ELR (cell line): ENCODE measurements at places on chromosomes 5 and 9.

DNA sequence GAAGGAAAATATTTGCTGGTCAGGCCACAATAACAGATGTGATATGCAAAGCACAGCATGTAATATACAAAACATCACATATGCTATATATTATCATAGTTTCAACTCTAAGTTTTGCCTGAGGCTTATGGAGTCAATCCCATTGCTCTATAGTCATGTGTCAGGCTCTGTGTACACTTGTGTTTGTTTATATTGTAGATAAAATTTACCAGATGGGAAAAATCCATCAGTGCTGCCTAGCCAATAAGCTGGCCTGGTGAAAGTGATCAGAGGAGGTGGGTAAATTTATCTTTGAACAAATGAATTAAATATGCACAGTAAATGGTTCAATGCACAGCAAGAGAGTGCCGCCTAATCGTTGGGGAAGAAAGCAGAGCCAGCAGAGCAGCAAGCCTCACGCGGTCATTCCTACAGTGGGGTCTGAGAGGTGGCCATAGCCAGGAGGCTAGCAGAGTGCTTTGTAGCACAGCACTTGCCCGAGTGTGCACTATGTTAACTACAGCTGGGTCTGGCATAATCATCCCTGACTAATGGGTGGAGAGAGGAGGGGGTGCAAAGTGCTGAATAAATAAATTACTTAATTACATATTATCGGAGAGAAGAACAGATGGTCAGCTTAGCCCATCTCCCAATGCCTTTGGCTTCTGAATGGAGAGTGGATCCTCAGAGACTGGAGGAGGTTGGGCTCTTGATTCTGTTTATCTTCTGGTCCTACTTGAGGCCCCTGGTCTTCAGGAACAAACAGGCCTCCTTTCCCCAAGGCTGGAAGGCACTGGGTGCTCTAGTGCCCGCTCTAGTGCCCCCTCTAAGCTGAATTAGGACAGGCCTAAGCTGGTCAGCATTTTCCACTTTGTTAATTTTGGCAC lies 153.5 kb downstream of the MAT2B start:
- no peak for DNase-seq

DNA sequence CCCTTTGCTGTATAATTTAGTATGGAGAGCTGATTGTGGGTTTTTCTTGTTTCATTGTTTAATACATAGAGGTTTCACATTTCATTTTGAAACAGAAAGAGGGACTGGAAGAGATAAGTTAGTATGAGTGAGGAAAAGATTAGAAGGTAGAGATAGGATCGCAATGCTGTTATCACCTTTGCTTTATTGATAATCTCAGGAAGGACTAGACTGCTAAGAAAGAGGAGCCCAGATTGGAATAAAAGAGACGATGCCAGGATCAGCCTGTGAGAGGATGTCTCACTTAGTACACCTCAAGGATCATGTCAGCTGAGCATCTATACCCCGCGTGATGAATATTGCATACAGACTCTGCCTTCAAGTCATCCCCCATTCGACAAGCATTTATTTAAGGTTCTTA lies 178.0 kb upstream of the DMAC1 start:
- no peak for DNase-seq

GRCh38 chr5:142540922-142541422 lies 144.9 kb downstream of the FGF1 start:
- no peak for DNase-seq

DNA sequence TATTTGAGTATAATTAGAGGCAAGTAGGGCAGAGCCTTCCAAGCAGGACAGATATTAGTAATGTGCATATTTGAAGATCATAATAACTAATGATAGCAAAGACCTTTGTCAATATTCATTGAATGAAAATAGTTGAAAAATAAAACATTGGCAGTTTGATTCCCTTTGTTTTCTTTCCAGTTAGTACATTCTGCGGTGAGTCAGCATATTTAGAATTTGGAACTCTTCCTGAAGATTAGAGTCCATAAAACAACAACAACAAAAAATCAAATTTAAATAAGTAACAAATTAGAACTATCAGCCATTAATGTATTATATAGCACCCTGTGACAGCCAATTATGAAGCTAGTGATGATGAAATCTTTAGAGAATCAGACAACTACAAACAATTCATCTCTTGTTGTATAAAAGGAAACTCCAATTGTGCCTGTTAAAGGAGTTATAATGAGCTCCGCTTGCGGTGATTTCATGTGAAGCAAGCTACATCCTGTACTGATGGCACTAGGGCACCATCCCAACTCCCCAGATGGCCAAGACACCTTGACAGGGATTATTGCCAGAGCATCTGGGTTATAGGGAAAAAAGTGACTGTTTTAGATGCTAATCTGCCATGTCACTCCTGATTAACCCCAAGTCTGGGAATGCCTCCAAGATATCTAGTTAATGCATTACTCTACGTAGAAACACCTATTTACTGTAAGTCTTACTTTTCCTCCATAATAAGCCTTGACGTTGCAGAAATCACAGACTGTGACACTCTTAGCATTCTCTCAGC lies 6.8 kb downstream of the IFNA8 start:
- DNase-seq, result no peak

DNA sequence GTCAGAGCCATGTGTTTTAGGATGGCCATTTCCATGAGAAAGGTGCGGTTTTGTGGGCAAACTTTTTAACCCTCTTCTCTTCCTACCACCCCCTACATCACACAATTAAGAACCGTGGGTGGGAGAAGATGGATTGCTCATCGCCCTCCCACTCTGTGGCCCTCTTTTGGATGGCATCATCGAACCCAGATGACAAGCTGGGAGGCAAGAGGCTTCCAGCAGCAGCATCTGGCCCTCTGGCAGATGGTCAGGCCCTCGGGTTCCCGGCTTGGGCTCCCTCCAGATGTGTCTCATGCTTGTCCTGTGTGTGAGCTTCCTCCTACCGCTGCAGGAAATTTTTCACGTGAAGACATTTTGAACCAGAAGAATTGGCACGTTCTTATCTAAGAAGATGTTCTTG lies 199.9 kb downstream of the EBF1 start:
- no peak for DNase-seq

- peak; percentile 53 for DNase-seq
These were observed 321.0 kb upstream of the TRPC7 start for GRCh38 chr5:136686192-136686872.

- no peak for DNase-seq
These were observed 85.2 kb upstream of the HTR4 start for GRCh38 chr5:148739524-148739923.

DNA sequence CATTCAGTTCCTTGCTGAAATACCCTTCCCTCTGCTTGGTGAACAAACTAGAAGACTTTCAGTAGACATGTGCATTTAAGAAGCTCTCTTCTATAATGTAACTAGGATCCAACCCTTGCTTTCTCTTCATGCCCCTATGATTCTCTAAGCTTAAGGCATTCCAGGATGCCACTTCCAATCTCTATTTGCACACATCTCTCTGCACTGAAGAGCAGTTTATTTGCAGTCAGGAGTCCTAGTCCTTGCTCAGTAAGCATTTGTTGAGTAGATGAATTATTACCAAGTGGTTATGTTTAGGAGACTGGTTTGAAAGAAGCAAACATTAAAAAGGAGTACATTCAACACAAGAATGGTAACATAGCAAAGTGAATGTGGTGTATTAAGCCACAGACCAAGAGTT lies 274.2 kb upstream of the KLF9 start:
- no peak for DNase-seq

- peak; percentile 91 for DNase-seq
These were observed 29.8 kb downstream of the UGCG start for GRCh38 chr9:111926421-111926875.

DNA sequence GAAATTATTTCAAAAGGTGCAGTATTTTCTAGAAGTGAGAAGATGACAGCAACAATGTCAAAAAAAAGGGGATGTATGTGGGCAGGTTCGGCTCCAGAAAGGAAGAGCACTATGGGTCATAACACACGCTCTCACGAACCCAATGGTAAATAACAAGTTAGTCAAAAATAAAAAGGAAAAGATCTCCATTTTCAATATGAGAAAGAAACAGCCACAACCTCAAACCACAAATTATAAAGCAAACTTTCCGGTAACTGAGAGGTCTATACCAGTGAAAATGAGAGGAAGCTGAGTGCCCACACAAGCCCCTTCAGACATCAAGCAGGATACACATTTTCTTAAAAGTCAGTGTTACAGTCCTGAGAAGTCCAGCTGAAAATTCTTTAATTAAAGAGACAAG lies 398.5 kb upstream of the RPS23 start:
- DNase-seq, result no peak

DNA sequence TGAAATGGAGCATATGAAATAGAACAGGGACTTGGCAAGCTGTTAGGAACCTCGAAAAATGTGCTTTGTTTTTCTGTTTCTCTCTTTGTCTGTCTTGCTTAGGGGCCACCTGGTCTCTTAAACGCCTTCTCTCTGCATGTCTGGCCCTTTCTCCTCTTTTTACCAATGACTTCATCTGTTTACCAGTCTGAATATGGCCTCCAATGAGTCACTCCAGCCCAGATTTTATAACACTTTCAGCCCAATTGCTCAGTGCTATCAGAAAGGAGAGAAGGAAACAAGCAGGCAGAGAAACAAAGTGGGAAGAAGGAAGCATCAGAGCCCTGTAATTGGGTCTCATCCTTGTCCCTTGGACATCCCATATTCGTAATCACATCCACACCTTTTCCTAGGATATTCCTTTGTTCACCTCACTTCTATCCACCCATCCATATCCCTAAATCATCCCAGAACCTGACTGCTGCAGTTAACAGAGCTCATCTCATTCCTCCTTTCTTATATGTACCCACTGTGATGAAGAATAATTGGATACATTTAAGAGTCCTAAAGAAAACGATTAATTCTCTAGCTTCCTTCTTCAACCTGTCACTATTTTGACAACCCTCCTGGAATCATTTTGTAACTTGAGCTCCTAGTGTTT lies 151.8 kb upstream of the GPR151 start:
- DNase-seq, result peak; percentile 37

GRCh38 chr5:130502702-130503101 lies 598.4 kb downstream of the CHSY3 start:
- no peak for DNase-seq

DNA sequence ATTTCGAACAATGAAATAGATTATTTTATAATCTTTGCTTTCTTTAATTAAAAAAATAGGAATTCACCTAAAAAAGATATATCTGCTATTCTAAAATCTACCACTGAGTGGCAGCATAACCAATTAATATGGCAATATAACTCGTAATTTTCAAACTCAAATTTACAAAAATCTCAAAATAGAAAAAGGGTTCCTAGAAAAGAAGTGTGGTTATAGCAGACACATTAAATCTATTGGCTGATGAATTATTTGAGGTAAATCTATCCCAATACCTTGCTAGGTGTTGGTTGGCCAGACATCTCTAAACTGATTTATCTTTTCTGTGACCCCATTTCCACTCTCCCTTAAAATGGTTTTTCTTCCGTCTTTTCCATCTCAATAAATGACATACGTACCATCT lies 30.2 kb upstream of the NRG2 start:
- DNase-seq, result peak; percentile 51

DNA sequence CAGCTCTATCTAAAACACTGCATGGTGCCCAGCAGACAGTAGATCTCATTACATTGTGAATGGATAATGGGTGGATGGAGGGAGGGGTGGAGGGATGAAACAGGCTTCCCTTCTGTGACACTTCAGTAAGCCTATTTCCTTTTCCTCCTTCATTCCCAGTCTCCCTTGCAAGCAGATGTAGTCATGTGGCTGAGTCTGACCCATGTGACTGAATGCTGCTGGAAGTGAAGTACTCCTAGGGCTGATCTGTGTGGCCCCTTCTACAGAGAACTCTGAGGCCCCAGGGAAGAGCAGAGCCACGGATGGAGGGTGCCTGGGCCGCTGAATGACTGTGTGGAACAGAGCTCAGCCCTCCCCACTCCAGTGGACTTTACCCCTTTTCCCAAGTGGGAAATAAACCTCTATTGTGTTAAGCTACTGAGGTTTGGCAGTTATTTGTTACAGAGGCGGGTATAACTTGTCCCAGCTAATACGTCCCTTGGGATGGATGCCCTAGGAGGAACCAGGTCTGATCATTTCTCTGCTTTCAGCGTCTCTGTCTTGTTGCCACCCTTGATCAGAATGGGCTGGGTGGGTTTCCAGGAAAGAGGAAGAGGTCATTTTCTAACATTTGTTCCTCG lies 176.1 kb upstream of the MVB12B start:
- no peak for DNase-seq

DNA sequence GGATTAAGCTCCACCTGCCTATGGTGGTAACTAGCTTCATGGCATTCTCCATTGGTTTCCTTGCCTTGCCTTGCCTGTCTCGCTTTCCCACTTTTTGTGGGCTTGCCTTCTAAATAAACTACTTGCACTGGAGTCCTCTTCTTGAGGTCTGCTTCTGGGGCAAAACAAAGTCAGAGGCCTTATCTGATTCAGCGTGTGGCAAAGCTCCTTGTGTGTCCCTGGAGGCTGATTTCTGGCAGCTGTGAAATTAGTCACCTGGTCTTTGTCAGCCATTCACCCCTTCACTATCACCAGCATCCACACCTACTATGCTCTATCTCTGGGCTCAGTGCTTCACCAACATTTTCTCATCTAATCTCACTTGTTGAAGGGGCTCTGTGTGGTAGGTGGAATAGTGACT lies 176.2 kb downstream of the SEC61B start:
- DNase-seq, result peak; percentile 8

DNA sequence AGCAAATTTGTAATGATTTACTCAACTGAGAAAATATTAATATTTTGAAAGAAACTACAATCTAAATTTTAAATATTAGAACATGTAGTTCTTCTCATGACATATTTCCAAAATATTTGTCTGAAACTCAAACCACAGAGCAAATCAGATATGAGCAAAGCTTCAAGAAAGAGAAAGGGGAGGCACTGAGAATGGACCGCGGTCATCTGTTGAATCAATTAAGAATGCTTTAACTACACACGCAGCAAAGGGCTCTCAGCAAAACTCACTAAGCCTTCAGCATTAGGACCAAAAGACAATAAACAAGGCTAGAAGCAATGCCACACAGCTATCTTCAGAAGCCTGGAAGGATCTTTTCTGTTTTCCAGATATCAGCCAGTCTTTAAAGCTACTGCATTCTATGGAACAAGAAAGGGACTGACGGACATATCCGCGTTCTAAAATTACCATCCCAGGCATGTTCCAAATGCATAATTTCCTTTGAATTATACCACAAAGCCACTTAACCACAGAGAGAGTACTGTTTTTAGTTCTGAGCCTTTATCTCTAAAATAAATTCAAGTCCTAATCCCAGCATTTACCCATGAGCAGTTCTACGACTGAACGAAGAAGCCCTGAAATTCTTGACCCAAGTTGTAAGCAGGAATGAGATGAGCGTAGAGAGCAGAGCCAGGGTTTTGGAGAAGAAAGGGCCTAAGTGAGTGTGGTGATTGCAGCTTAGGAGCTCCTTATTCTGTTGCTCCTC lies 513.5 kb downstream of the AGTPBP1 start:
- DNase-seq, result no peak
